Stimulated activated CD4-positive, alpha-beta T cell treated with anti-CD3 and anti-CD28 coated beads, Interleukin-4, amount 100 ng/mL, for 1 hour (primary cell): ENCODE measurements at places on chromosomes 6 and 20.

DNA sequence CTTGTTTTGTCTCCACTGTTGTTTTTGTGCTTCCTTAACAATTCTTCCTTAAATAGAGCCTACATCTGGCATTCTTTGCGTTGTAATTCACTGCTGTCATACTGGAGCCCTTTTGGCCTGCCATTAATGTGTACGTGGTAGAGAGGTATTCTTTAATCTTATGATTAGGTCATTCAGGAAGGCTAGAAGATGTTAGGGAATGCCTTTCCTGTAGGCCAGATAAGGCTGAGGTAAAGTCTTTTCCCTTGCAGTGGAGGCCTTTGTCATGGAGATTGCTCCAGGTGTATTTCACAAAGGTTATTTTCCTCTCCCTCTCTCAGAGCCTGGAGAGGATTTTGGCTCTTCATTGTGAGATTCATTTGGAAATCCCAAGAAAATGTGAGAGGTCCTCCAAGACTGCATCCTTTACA lies 146.9 kb downstream of the FUT9 start:
- DNase-seq: no peak

GRCh38 chr20:44587035-44587980 lies 4.9 kb downstream of the PKIG start:
- DNase-seq: no peak

DNA sequence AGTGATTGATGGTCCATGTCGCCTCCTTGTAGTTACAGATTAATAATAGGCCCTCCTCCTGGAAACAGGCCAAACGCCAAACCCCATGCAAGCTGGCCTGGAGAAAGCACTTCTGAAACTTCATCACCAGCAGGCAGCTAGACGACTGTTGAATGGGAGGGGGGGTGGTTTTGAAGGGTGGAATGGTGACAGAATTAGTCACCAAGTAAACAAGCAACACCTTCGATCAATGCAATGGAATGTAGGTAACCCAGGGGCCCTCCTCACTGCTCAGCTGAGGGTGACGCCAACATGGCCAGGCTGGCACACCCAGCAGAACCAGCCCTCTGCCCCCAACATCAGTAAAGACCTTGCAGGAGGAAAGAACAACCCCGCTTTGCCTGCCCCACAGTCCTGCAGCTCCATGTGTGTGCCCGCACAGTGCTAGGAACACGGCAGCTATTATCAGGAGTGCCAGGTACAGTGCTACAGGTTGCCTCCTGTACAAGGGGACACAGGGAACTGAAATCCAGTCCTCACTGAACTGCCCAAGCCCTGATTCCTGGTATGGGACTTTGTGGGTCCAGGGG lies 2.7 kb downstream of the BCAS1 start:
- DNase-seq: no peak

GRCh38 chr6:167652701-167653095 lies 174.0 kb upstream of the AFDN start:
- no peak for DNase-seq

DNA sequence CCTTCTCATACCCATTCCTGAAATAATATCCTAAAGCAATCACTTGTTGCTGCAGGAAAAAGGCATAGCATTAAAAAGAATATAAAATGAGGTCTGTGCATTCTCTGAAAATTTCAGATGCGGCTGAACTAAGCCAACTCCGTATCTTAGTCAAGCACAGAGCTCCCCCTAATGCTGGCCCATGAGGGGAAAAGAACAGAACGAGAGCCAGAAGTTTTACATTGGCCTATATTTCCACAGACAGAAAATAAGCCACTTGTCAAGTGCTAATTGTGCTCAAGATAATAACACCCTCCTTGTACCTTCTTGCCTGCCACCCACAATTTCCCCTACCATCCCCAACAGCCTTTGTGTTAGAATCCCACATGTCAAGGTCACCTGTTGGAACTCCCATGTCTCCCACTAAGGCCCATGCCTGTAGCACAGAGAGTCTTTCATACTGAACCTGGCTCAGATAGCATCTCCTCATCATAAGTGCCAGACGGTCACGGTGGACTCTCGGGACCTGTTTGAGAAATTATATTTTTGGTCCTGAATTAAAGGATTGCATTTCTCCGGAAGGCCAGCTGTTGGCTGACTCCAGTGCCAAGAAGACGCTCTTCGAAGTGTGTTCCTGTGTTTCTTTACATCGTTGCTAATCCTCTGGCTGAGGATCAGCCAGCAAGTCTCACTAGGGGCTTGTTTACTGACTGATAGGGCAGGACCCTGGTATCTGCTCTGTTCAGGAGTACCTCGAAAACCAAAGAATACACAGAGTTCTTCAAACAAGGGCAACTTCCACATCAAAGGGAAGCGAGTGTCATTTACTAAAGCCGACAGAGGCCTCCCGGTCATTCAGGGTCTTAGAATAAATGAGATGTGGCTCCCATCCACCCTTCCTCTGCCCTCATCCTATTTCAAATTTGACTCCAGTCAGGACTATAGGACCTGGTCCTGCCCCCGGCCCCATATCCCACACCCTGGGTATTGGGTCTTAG lies 183.4 kb upstream of the FBXL4 start:
- no peak for DNase-seq

GRCh38 chr6:51531623-51532022 lies 555.8 kb downstream of the PKHD1 start:
- DNase-seq: no peak
